ENCODE measurements at places on chromosomes 2 and 18.
A peak's percentile ranks its signal among the peaks of the same experiment; 100 is the strongest.

- no peak for DNase-seq
These were observed 76.3 kb upstream of the MGAT4A start for GRCh38 chr2:98807221-98807620.

DNA sequence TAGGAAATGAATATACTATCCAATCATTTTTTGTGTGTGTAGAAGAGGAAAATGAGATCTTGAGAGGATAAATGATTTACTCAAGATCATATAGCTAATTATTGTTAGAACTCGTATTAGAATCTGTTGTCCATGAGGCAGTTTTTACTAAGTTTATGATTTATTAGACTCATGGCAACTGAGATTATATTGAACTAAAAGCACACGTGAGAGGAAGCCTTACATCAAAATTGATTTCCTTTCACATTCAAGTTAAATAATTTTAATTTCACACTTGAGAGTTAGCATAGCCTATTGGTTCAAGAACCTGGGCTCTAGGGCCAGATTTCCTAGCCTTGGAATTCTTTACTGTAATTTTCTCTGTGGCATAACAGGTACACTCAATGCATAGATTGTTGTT, 552.3 kb downstream of the ERBB4 start:
- DNase-seq = no peak

DNA sequence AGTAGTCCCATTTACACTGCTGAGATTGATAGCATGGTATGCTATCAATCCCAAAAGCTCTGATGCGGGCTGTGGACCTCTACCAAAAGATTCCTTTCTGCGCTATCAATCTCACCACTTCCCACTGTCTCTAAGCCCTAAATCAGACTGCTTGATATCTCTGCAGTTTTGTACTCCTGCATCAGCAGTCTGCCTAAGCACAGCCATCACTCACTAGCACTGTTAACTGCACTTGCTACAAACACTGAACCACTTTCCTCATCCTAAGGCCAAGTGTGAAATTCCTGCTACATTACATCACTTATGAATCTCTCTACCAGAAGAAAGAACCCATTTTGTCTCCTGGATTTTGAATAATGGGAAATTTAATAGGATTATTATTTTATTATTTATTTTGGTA, 237.0 kb downstream of the HNMT start:
- DNase-seq = no peak

DNA sequence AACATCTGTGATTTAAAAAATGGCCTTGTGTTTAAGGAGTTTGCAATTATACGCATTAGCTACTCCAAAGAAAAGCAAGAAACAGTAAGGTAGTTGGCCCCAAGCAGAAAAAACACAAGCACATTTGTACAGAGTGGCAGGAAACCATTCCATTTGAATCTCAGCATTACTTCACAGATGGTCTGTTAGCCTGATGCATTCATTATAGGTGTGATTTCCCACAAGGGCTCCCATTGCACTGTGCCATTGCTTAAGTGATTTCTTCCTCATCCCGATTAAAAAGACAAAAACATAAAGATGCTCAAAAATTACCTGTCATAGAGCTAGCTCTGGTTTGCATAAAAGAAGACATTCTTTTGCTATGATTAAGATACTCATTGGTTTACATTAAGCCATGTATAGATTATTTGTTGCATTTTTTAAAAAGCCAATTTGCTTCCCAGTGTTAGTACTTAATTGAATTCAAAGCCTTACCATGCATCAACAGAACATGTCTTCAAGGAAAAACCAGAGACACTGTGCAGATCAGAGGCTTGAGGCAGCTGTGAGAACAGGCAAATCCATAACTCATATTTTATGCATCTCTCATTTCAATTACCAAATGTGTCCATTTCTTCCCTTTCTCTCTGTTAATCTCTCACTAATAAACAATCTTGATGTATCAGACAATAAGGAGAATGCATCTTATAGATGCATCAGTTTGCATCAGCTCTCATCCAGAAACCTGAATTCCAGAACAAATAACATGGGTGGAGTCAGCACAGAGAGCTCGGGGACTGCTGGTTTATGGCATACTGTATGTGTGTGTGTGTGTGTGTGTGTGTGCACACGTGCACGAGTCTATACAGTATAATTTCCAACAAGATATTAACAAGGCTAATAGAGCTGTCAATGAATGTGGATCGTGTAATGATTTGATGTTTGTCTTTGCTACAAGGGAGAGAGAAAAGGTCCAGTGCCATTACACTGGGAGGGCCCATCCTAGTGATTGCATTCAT, 558.6 kb upstream of the HS6ST1 start:
- no peak for DNase-seq

DNA sequence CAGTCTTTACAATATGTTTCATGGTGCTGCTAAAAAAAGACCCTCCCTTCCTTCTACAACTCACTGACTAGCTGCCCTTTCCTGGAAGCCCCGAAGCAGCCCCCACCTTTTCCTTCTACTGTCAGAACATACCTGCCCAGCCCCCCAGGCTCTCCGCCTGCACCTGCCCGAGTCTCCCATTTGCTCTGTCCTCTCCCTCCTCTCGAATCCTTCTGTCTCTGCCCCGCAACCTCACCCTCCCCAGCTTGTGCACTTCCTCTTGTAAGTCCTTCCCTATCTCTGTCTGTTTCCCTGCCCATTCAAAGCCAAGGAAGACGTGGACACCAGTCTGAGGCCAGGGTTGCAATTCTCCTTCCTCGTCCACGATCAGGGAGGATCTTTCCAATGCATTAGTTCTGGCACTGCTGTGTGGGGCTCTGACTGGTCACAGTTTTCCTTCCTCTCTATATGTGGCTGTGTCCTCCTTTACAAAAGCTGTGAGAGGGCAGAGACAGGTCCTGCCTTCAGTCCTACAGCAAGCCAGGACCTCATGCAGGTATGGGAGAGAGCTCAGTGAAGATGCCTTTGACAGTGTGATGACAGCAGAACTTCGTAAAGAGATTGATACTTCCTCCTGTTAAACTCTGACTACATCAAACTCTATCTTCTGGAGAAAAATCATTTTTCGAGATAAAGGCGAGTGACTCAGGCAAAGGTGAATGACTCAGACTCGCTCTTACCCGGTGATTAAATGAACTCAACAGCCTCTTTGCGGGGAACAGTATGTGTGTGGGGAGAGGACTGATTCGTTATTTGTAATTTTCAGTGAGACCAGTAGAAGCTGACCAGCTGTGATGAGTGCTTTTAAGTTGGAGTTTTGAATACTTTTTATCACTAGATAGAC, 14.2 kb downstream of the TNFRSF11A start:
- DNase-seq = no peak

DNA sequence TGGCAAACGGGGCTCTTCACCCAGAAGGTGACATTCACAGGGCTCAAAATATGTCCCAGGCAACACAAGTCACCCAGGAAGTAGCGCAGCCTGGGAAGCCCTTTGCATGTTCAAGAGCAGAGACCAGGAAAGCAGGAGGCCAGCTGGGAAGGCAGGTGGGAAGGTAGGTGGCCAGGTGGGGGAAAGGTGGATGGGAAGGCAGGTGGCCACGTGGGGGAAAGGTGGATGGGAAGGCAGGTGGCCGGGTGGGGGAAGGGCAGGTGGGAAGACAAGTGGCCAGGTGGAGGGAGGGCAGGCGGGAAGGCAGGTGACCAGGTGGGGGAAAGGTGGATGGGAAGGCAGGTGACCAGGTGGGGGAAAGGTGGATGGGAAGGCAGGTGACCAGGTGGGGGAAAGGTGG, 102.7 kb downstream of the ZNF516 start:
- no peak for DNase-seq

DNA sequence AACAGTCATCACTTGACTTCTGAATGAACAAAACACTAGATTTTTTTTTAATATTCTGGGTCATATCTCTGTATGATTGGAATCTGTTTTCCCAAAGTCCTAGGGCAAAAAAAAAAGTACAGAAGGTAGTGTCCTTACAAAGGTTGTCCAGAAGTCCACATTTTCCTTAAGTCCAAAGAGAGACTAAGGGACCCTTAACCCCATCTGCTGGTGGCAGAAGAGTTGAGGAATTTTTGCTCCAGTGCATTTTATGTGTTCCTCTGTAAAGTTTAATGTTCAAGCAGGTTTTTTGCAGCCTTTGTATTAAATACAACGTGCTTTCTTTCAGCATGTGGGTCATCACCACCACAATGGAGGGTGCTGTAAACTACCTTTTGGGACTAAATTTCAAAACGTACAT, 215.9 kb downstream of the SP3 start:
- DNase-seq = peak; percentile 27

DNA sequence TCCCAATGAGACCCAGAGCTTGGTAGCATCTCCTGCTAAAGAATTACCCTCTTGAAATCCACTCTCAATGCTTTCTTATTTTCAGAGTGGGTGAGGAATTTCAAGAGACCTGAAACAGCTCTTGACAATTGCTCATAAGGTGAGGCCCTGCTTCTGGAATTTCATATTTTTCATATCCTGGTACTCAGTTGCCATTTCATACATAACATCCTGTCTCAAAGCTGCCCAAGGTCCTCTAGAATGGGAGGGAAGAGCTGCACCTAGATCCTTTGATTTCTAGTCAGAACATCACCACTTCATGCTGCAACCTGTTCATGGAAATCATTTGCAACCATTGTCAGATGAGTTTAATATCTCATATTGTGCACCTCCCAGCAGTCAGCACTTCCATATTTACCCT, 404.8 kb upstream of the GALNT5 start:
- DNase-seq = no peak

DNA sequence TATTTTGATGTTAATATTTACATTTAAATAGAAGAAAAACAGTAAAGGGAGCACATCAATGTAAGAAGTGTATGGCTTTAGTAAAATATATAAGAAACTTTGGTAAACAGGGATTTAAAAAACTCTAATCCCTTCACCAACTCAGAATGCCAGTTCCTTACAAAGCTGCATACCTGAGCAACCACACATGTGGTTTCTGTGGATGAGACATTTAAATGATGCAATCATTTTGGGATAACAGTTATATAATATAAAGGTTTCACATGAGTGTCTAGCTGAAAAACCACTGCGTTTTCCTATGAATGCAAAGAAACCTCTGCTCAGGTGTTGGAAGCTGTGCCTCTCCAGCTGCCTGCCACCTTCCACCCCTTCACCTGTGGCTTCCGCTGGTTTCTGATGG, 209.1 kb upstream of the REV1 start:
- no peak for DNase-seq

DNA sequence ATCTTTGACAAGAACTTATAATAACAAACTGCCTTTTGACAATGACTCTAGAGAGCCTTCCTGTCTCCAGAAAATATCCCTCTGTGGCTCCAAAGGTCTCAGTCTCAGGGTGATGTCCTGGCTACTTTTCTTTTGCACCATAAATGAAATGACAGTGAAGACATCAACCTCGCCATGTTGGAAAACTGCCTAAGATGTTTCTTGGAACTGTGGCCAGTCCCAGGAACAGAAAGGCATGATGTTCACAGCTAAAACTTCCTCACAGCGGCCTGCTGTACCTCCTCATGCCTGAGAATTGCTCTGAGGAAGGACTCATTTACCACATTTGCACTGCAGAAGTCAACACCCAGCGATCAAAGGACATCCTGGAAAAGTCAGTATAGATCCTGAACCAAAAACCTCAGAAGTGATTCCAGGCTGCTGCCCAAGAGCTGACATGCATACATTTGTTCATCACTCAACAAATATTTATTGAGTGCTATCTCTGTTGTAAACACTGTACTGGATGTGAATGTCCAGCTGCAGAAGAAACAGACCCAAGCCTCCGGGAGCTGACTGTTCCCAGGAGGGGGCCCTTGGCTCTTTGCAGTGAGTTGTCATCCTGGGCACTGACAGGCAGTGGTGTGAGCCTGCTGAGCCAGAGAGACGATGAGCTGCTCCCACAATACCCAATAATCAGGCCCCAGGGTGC, 64.3 kb upstream of the ACSL3 start:
- DNase-seq = no peak

DNA sequence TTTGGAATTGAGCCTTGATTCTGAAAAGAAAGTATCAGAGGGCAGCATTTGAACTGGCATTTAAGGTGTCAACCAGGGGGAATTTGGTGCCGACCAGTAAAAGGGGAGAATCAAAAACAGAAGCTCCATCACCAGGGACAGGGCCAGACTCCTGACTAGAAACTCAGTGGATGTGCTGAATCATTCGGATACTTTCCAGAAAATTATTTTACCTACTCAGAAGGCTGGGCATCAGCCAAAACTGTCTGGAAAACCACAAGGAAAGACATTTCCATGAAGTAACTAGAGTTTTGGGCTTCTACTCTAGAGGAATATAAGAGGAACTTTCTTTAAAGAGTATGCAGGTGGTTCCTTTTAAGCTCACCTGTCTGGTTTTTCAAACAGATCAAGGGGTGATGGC, 756.6 kb downstream of the RNF144A start:
- DNase-seq = no peak

- no peak for DNase-seq
These were observed 77.1 kb downstream of the MYO5B start for GRCh38 chr18:50117863-50118262.

- DNase-seq = no peak
These were observed 22.9 kb upstream of the TMEM87B start for GRCh38 chr2:112032224-112032586.

- DNase-seq = no peak
These were observed 128.0 kb downstream of the ARL4C start for GRCh38 chr2:234368861-234369261.

DNA sequence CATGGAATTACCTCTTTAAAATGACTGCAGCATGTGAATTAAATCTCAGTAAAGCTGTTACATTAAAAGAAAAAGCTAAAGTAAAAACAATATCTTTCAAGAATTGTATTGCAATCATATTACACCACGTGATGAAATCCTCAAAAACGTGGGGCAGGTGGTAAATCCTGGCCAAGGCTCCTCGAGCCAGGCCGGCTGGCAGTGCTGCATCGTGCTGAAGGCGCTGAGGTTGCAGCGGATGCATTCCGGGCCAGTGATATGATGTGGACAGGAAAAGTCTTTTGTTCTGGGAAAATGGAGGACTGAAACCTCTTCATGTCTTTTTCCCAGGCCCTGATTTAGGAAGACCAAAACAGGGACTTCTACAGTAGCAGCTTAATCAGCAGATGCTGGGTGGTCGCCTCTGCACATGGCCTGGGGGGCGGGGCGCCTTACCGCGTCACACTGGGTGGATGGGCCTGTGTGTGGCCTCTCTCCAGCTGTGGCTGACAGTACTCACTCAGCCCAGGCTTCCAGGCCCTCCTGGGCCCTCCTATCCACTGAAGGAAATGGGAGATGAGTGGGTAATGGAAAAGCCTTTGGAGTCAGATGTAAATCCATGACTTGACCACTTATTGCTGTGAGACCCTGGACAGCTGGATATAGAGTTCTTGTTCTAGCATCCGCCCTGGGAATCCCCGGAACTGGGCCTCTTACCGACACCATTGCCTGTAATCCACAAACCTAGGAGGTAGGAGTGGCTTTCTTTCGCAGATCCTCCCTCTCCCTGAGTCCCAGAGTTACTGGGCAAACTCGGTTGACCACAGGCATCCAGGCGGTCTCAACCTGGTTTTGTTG, 45.1 kb downstream of the PROC start:
- DNase-seq = no peak

GRCh38 chr2:239928391-239929350, 96.5 kb downstream of the NDUFA10 start:
- no peak for DNase-seq

GRCh38 chr2:222993920-222994650, 57.9 kb upstream of the KCNE4 start:
- no peak for DNase-seq

GRCh38 chr2:129798301-129798581, 181.2 kb upstream of the RAB6C start:
- no peak for DNase-seq
